CD4-positive, alpha-beta T cell treated with Interleukin-15 for 1 hour (primary cell): ENCODE measurements at places on chromosomes 3 and 15.

GRCh38 chr15:71743861-71744382 is 66.4 kb upstream of the NR2E3 start:
- DNase-seq, result peak; percentile 37

GRCh38 chr15:40272485-40273056 is 10.3 kb downstream of the ANKRD63 start:
- no peak for DNase-seq

GRCh38 chr3:64918989-64919388 is 231.2 kb upstream of the ADAMTS9 start:
- no peak for DNase-seq

GRCh38 chr15:85621094-85621493 is 173.6 kb downstream of the KLHL25 start:
- no peak for DNase-seq

DNA sequence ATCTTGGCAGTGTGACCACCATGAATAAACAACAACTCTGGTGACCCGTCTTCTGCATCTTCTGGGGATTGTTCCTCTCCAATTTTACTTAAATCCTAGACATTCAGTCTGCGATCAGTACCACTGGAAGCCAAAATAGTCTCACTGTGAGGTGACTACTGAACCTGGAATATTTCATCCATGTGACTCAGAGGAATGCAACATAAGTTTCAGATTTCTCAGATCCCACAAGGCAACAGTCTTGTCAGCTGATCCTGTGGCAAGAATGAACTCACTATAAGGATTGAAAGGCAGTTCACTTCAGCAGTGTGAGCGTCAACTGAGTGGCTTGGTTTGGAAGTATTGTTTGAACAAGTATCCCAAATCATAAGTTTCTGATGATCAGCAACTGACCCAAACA is 13.2 kb downstream of the NSUN3 start:
- DNase-seq, result no peak

- DNase-seq, result no peak
Observed at GRCh38 chr3:121985846-121986245, 36.2 kb downstream of the ILDR1 start.

- DNase-seq, result no peak
Observed at GRCh38 chr3:59845386-59845785, 795.6 kb upstream of the CFAP20DC start.

DNA sequence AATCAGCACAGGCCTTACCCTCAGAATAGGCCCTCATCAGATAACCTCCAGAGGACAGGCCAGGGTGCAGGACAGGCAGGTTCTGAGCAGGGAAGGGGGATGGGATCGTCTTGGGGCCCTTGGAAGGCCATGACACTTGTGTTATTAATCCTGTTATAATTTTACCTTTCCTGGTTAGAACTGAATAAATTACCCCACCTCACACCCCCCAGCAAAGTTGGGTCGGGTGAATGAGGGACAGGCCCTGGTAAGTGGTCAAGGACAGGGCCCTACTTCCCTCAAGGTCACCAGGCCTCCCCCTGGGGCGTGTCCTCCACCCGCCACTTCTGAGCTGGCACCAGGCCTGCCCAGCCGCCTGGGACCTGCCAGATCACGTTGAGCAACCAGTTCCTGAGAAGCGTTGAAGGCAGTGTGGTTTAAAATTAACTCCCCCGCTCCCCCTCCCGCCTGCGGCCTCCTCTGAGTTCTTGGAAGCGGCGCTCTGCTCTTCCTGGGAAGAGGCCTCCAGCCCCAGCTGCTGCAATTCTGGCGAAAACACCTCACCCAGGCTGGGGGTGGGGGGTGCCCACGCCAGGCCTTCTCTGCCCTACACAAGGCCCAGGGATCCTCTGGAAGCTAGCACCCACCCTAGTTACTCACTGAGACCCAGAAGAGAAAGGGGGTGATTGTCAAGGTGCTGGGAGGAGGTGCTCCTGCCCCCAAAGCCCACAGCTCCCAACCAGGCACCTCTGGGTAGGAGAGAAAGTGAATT is 10.6 kb downstream of the CISH start:
- peak; percentile 93 for DNase-seq

- DNase-seq, result peak; percentile 13
Observed at GRCh38 chr3:127684871-127685707, 12.3 kb downstream of the ABTB1 start.

- no peak for DNase-seq
Observed at GRCh38 chr3:185936273-185936629, 1.6 kb downstream of the TRA2B start.

GRCh38 chr3:150073031-150073430 is 102.3 kb upstream of the PFN2 start:
- no peak for DNase-seq

GRCh38 chr15:49560045-49560444 is 60.6 kb downstream of the FAM227B start:
- DNase-seq, result no peak

GRCh38 chr3:81764665-81765064 is 3.2 kb upstream of the GBE1 start:
- no peak for DNase-seq

GRCh38 chr3:180932819-180933218 is 20.3 kb downstream of the FXR1 start:
- no peak for DNase-seq

GRCh38 chr15:82828075-82828474 is 18.6 kb downstream of the WHAMM start:
- DNase-seq, result no peak

DNA sequence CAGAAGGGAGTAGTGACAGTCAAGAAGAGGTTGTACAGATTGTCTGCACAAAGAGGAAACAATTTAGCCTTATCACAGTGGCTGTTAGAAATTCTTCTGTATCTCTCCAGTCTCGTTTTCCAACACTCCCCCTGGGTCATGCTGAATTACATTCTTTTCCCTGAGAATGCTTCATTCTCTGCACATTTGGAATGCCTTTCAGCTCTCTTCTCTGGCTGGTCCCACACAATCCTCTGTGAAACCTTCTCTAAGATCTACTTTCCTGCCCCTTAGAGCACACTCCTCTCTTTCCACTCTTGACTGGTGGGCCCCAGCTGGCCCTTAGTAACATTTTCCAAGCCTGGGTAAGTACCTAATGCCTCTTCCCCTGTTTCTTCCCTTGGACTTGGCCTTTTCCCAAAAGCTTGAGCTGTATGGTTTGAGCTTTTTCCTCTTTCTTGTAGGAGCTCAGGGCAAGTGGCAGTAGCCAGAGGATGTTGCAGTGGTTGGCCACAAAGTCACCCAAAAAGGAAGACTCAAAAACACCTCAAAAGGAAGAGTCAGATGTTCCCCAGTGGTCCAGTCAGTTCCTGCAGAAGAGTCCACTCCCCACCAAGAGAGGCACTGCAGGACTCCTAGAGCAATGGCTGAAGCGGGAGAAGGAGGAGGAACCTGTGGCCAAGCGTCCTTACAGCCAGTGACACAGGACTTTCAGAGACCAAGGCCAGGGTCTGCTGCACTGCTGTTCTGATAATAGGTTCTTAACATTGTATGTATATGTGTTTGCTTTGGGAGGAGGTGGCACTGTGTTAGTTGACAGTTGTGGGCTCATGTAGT is 25.7 kb downstream of the HMCES start:
- DNase-seq, result no peak

DNA sequence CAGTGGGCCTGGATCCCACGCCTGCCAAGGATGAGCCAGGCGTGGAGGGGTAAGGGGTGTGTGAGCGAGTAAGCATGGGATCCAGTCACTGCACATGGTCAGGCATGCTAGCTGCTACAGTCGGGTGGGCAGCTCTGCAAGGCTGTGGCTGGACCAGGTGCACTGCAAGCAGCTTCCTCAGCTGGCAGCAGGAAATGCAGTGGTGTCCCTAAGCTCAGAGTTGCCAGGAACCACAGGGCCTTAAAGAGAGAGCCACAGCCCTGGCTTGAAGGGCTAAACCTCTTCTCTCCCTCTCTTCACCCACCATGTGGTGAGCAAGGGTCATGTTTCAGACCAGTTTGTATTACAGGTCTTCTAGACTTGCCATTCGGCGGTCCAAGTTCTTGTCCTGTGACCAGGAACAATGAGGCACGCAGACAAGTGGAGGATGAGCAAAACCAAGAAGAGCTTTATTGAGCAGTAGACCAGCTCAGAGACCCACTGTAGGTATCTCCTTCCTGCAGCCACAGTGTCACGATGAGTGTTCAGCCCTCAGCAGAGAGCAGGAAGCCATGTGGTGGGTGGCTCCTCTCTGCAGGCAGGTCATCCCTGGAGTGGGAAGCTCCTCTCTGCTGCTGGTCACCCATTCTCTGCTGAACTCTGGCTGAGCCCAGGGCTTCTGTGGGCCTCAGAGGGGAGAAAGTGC is 511.9 kb downstream of the PYDC2 start:
- DNase-seq, result no peak

GRCh38 chr3:22959593-22959992 is 243.5 kb upstream of the UBE2E2 start:
- no peak for DNase-seq

DNA sequence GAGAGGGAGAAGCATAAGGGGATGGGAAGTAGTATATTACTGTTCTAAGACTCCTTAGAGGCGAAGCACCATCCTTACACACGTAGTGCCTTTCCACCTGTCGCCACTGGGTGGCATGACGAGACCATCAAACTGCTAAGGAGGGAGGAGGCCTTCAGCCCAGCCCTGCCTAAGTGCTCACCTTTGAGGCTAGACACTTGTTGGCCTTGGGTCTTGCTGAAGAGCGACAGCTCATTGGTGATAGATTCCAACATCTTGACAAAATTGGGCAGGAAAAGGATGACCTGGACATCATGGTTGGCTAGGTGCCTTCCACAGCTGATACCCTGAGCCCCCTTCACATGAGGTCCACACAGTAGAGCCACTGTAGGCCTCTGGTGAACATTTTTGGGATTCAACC is 19.6 kb downstream of the CLK3 start:
- DNase-seq, result peak; percentile 73

DNA sequence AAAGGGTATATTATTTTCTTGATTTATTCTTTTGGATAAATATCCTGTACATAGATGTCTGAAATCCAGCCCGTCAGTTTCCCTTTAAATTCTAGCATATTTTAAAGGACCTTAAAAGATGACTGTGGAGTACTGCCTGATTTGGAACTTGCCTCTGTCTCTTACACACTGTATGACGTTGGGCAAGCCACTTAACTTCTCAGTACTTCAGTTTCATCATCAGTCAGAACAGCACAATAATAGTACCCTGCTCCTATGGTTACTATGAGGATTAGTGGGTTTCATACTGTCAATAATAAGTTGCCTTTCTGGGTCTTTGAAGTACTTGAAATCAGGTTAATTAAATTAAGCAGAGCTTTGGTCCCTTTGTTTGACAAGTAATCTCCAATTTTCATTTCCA is 374.3 kb downstream of the TIGIT start:
- no peak for DNase-seq

DNA sequence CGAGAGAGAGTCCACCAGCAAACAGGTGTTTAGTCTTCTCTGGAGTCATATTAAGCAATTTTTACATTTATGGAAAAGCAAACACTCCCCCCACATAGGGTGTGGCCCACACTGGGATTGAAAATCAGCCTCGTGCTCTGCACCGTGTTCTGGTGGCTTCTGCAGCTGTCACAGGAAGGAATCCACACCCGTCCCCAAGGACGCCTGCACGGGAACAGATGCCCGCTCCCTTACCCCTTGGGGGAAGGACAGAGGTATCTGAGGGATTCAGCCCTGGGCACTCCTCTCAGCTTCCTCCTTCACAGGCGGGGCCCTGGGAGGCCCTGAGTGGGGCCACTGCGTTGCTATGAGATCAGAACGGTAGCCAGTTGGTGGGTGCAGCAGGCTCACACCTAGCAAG is 27.8 kb downstream of the LIPC start:
- no peak for DNase-seq
